ENCODE measurements at places on chromosomes 1 and 21. TPM values are rescaled to one million over a fixed set of nuclear protein-coding genes. Genes with fewer than 3 reads are reported as not detected.

The SLC19A1 gene
- total RNA-seq = 15.9 TPM

The KCND3 gene
- 0.14 TPM for total RNA-seq

The FCRL1 gene
- total RNA-seq = not detected

The COL18A1 gene
- 47.3 TPM for total RNA-seq

The SLAMF7 gene
- total RNA-seq = not detected

The CELF3 gene
- not detected for total RNA-seq

The PTGS2 gene
- 159 TPM for total RNA-seq

DNA sequence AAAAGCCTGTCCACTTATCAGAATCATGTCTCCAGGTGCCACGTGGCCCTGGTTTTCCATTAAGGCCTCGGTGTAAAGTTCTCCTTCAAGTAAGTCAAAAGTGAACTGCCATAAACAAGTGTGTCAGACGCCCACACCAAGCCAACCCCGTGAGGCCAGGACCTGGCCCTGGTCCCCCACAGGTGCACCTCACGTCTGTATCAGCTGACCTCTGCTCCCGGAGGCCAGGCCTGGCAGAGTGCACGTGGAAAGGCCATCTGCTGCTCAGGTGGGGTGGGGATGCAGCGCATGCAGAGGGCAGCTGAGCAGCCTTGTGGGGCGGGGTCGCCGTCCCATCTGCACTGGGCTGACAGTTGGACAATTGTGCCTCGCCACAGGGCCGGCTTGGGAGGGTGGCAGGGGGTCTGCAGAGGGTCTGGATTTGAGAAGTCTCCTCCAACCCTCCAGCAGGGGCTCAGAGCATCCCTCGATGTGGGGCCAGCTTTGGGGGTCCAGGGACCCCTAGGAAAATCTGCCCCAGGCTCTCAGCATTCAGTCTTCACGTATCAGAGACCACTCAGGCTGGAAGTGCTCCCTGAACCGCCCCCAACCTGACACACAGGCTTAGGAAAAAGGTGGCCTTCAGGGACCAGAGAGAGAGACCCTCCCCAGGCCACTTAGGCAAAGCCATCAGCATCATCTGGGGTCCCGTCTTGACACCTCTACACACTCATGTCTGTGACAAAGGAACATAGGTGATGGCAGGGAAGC is 3.0 kb downstream of the SLC19A1 start:
- H3K27me3 ChIP-seq = no peaks in the 10 kb centered on the region
- no peak for DNase-seq
- no peaks in the 10 kb centered on the region for H3K4me1 ChIP-seq
- no peak overlapping the region for H3K27ac ChIP-seq
- no peaks in the 10 kb centered on the region for H3K36me3 ChIP-seq

- no peak for DNase-seq
- no peak overlapping the region for H3K4me3 ChIP-seq
- no peaks in the 10 kb centered on the region for H3K36me3 ChIP-seq
- H3K27ac ChIP-seq = no peak overlapping the region
- H3K4me1 ChIP-seq = no peaks in the 10 kb centered on the region
Measured at GRCh38 chr21:41520560-41521442, 12.8 kb upstream of the TMPRSS2 start.

DNA sequence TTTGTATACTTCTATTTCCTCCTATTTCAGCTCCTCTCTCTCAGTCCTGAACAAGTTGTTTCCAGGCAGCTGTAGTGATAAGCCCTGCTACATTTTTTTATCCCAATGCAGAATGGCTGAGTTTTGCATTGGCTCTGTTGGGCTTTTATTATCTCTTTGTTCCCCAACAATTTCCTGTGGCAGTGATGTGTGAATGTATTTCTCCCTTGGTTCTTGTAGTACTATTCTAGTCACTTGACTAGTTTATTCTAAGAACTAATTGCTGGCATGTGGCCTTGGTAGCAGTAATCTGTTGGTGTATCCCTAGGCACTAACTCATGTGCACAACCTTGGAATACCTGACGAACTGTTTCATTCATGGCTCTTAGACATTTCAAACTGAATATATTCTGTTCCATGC is 60.7 kb downstream of the NFASC start:
- DNase-seq = no peak
- no peaks in the 10 kb centered on the region for H3K36me3 ChIP-seq
- H3K27me3 ChIP-seq = peaks cover 4% of the 10 kb centered on the region
- no peaks in the 10 kb centered on the region for H3K4me1 ChIP-seq
- no peak overlapping the region for H3K4me3 ChIP-seq

GRCh38 chr1:175131095-175131494 is 61.5 kb downstream of the KIAA0040 start:
- no peak overlapping the region for H3K27ac ChIP-seq
- peaks cover 2% of the 10 kb centered on the region for H3K27me3 ChIP-seq
- H3K36me3 ChIP-seq = no peaks in the 10 kb centered on the region
- H3K4me1 ChIP-seq = peaks cover 39% of the 10 kb centered on the region
- no peak for DNase-seq
- H3K4me3 ChIP-seq = no peak overlapping the region

GRCh38 chr1:3917761-3918160 is 17.7 kb upstream of the C1orf174 start:
- peaks cover 5% of the 10 kb centered on the region for H3K4me1 ChIP-seq
- no peak overlapping the region for H3K27ac ChIP-seq
- H3K36me3 ChIP-seq = no peaks in the 10 kb centered on the region
- DNase-seq = no peak

DNA sequence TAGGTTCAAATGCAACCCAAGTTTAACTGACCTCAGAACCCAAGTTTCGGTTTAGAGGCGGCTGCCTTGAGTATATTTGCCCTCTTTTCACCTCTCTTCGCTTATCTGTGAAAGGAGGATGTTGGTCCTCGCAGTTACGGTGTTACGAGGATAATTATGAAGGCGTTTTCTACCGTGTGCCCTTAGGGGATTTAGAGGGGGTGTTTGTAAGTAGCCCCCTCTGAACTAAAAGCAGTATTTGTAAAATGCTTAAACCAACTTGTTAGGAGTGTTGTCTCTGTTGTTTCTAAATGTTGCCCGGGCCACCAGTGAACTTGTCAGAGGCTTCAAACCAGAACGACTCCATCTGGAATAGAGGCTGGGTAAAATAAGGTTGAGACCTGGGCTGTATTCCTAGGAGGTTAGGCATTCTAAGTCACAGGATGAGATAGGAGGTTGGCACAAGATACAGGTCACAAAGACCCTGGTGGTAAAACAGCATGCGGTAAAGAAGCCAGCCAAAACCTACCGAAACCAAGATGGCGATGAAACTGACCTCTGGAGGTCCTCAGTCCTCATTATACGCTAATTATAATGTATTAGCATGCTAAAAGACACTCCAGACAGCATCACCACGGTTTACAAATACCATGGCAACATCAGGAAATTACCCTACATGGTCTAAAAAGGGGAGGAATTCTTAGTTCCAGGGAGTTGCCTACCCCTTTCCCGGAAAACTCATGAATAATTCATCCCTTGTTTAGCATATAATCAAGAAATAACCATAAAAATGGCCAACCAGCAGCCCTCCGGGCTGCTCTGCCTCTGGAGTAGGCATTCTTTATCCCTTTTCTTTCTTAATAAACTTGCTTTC is 1.0 kb upstream of the PSRC1 start:
- H3K4me1 ChIP-seq = peaks cover 32% of the 10 kb centered on the region
- H3K27me3 ChIP-seq = peaks cover 6% of the 10 kb centered on the region
- peak overlapping the region; percentile 94 for H3K4me3 ChIP-seq
- H3K27ac ChIP-seq = peak overlapping the region; percentile 84
- DNase-seq = no peak

GRCh38 chr1:153779781-153780541 is 4.8 kb downstream of the SLC27A3 start:
- H3K27ac ChIP-seq = no peak overlapping the region
- no peak for DNase-seq
- peaks cover 6% of the 10 kb centered on the region for H3K4me1 ChIP-seq
- no peak overlapping the region for H3K4me3 ChIP-seq
- peaks cover 4% of the 10 kb centered on the region for H3K27me3 ChIP-seq
- no peaks in the 10 kb centered on the region for H3K36me3 ChIP-seq

- H3K27ac ChIP-seq = no peak overlapping the region
- DNase-seq = no peak
- H3K4me3 ChIP-seq = no peak overlapping the region
- H3K36me3 ChIP-seq = peaks cover 9% of the 10 kb centered on the region
- peaks cover 8% of the 10 kb centered on the region for H3K27me3 ChIP-seq
Measured at GRCh38 chr1:42979896-42980800, 21.5 kb upstream of the SLC2A1 start.
